ENCODE measurements at places on chromosomes 1 and 21. TPM values are rescaled to one million over a fixed set of nuclear protein-coding genes. Genes with fewer than 3 reads are reported as not detected.

ILDR2 gene
- 0.56 TPM for total RNA-seq

CFHR1 gene
- total RNA-seq: not detected

GNB1 gene
- total RNA-seq: 734 TPM

BATF3 gene
- total RNA-seq: 0.56 TPM

NT5C1A gene
- not detected for total RNA-seq

RIPK4 gene
- total RNA-seq: 2.9 TPM

APCS gene
- total RNA-seq: not detected

GPR161 gene
- 69.3 TPM for total RNA-seq

IGSF3 gene
- total RNA-seq: 110 TPM

AK5 gene
- total RNA-seq: 0.91 TPM

CRTC2 gene
- 47.3 TPM for total RNA-seq

BTBD19 gene
- 5.9 TPM for total RNA-seq

PERM1 gene
- total RNA-seq: 0.32 TPM

Measured in glutamatergic neuron (in vitro differentiated cells).